Daoy (cell line): ENCODE measurements at places on chromosomes 11 and 22.
A peak's percentile ranks its signal among the peaks of the same experiment; 100 is the strongest.

- no peak for DNase-seq
These were observed 14.2 kb downstream of the TMEM121B start for GRCh38 chr22:17106785-17107546.

DNA sequence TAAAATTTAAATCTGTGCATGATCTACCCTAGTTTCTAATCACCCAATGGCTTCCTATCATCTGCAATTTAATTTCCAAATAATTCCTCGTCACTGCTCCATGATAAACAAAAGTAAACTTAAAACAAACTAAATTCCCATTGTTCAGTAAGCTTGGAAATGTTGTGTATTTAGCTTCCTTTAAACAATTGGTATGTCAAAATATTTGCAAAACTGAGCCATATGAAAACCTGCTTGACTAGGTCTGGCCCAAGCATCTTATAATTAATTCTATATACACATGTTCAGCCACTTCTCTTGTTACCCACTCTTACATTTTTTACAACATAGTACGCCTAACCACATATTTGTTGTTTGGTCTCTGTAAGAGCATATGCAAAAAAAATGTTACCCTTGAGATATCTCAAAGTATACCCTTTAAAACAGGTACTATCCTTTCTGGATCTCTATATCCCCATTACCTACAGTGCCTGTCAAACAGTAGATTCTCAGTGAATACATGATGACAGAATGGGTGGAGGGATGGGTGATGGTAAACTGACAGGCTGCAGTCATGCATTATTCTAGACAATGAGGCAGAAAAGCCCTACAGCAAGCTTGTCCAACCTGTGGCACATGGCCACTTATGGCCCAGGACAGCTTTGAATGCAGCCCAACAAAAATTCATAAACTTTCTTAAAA lies 1277.9 kb upstream of the TENM4 start:
- no peak for DNase-seq

DNA sequence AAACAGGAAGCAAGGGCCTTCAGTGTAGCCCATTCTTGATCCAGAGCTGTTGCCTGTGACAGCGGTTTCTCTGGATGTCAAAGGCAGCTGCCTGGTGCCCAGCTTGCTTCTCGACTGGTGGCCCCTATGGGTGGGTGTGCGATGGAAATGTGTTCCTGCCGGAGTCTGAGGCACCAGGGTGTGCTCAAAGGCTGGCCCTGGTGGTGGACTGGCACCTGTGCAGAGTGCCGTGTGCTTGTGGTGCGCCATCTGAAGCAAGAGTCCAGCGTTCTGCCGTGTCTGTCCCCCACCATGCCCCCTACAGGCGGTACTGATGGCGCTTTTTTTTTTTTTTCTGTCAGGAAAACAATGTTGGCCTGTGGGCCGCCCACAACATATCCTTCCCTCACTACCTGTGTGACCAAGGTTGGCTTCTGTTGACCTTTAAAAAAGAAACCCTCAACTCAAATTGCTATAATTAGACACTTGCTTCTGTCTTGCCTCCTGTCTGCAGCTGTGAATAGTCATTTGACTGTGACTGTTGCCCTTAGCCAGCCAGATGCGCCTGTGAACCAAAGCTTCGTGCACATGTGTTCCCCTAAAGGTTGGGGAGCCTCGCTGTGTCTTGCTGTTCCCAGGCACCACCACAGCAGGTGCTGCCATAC lies 4.7 kb upstream of the RANBP1 start:
- peak; percentile 55 for DNase-seq

- no peak for DNase-seq
These were observed 39.1 kb downstream of the XRRA1 start for GRCh38 chr11:74909812-74910211.

DNA sequence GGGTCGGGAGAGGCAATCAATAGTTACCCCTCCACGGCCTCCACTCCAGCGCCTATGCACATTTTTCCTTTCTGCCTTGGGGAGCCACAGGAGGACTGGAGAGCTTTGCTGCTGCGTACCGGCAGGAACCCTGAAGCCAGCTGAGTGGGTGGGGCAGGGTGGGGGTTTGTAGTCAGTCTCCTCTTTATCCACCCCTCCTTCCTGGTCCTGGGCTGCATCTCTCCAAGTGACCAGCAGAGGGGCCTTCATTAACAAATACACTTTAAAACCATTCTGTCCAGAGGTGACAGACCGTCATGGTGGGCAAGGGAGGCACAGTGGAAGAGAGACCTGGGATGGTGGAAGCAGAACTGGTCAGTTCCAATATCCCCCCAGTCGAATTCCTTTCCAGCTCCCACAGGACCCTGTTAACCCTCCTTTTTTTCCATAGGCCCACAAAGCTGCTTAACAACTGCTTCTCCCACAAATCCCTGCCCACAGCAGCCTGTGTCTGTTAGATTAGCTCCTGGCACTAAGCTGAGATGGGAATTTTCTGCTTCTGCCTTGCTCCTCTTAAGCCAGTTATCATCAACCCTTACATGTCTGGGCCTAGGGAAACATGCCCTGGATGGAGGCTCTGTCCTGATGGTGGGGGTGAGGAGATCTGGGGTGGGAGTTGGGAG lies 3.9 kb upstream of the ABCG4 start:
- peak; percentile 67 for DNase-seq

DNA sequence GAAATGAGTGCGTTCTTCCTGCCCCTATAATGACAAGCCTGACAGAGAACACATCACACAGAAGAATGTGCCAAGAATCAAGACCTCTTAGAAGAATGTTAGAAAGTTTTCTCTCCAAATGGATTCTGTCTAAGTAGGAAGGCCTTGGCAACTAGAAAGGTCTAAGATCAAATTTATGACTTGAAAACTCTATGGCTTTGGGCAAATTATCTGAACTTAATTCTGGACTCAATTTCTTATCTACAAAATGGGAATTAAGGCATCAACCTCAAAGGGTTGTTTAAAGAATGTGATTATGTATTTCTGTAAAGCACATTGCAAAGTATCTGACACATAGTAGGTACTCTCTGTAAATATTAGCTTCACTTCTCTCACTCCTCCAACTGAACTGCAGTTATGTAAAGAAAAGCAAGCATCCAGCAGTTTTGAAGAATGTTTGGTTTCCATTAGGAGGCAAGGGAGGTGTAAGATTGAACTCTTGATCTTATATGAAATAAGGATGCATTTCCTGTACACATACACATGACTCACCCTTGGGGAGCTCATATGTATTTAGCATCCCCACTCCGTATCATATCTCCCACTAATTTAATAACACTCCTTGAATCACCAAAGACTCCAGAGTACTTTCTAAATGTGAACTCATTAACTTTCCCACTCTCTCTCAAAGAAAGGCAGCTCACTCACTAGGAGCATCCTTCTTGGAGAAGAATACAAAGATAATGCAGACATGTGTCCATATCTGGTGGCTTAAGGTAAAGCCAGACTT lies 77.6 kb downstream of the ETS1 start:
- DNase-seq = no peak

DNA sequence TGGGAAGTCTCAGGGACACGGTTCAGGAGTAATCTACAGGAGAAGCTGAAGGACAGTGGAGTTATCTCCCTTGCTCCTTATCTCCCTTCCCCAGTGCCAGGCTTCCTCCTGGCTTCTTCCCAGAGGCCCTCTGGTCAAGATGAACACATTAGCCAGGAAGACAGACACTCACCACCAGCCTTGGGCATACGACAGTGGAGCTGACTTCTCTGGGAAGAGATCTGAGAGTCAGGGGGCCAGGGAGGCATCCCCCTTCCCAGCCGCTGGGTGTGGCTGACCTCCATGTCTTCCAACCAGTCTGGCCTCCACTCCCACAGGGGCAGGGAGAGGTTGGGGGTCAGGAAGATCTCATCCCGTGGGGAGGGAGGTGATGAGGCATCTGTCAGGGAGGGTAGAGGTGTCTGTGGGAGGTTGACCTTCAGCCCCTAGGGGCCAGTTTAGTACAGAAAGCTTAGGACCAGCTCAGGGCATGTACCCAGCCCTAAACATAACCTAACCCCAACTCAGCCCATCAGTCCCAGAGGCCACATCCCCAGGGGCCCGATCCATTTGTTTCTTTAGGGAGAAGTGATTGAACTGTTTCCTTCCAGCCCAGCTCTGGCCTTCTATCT lies 12.7 kb downstream of the ROBO4 start:
- no peak for DNase-seq

- DNase-seq = no peak
These were observed 18.4 kb upstream of the CHRM4 start for GRCh38 chr11:46410021-46410420.

GRCh38 chr22:29973269-29973668 lies 90.3 kb downstream of the MTMR3 start:
- DNase-seq = no peak

DNA sequence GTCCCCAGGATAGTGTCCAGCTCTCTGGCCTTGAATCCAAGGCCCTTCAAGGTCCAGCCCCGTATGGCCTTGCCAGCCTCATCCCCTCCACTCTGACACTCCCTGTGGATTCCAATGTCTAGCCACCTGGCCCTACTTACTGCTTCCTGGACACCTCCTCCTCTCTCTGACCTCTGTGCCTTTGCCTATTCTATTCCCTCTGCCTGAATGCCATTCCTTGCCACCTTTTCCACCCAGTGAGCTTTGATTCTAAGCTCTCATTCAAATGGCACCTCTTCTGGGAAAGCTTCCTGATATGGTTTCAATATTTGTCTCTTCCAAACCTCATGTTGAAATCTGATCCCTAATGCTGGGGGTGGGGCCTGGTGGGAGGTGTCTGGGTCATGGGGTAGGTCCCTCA lies 31.9 kb upstream of the TTLL12 start:
- DNase-seq = no peak

DNA sequence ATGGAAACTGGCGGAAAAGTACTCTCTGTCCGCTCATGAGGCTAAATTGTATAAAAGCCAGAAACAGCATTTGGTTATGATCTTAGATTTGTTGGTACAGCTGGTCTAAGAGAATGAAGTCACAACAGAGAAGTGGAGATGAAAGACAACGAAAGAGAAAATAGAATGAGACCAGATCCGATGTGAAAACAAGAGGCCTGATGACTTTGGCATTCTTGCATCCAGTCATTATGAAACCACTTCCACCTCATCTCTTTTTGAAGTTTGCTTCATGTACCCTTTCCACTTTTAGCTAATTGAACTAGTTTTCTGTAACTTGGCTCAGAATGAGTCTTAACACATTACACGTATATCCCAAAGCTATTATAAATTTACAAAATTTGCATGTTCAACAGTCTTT lies 1431.7 kb downstream of the LRRC4C start:
- no peak for DNase-seq

GRCh38 chr11:95524314-95525036 lies 265.1 kb downstream of the FAM76B start:
- DNase-seq = no peak

- no peak for DNase-seq
These were observed 22.8 kb downstream of the SLC5A4 start for GRCh38 chr22:32232191-32232830.

- DNase-seq = no peak
These were observed 144.8 kb downstream of the WNT7B start for GRCh38 chr22:45832180-45832579.

DNA sequence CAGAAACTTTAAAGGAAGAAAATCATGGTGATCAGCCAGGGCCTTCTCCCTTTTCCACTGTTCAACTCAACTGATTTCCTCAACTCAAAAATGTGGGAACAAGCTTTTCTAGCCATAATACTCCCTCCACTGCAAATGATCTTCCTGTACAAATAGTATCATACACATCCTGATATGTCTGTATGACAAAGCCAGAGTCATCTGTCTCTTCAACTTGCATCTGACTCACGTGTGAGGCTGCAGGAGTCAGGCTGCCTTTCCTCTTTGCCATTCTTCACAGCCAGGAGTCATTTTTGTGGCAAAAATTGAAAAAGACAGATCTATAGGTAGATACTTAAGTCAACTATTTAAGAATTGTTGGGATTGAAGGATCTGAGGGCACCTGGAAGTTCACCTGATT lies 13.3 kb downstream of the PATZ1 start:
- DNase-seq = no peak

DNA sequence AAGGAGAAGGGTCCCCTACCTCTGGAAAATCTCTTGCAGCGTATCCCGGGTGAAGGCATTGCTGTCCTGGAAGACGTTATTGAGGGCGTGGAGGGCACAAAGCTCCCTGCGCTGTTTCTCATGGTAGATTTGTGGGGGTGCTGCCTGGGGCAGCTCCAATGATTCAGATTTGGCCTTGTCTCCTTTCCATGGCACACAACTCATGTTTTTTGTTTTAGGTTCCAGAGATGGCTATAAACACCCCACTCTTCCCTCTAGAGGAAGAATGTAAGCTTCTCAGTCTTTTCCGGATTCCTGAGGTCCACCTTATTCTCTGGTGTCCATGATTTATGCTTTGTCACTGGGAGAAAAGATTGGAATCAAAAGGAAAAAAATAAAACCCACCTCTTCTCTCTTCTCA lies 959 bp downstream of the JOSD1 start:
- DNase-seq = peak; percentile 18

GRCh38 chr11:119065369-119065768 lies 2.2 kb upstream of the VPS11 start:
- DNase-seq = peak; percentile 29

GRCh38 chr22:22802339-22802970 lies 85.2 kb upstream of the IGLL5 start:
- DNase-seq = no peak

DNA sequence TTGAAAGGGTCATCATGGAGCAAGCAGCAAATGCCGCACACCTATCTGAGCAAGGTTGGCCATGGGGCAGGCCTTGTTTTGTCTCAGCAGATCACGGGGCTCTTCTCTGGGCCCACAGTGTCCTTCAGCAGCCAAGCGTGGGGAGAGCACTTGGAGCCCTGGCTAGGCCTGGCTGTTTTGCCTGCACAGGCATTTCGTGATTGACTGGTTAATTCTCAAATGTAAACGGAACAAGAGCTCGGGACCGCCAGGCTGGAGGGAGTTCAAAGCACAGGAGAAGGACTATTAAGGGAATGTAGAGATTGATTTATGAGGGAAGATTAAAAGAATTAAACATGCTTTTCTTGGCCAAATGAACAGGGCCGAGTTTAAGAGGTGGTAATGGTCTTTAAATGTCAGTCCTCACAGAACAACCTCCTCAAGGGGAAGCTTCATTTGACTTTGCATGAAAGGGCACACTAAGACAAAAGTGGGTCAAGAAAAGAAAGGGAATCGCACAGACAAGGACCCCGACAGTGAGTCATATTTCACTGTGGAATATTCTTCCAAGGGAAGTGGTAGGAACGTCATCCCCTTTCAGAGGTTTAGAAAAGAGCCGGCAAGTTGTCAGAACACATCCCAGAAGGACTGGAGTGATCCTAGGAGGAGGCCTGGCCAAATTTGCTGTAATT lies 20.7 kb downstream of the SPON1 start:
- no peak for DNase-seq

- DNase-seq = no peak
These were observed 169.6 kb upstream of the PGR start for GRCh38 chr11:101299210-101299609.

GRCh38 chr11:725624-726202 lies 19.7 kb downstream of the EPS8L2 start:
- no peak for DNase-seq
